ENCODE measurements at places on chromosomes 2 and 18. TPM values are rescaled to one million over a fixed set of nuclear protein-coding genes. Genes with fewer than 3 reads are reported as not detected.

DNA sequence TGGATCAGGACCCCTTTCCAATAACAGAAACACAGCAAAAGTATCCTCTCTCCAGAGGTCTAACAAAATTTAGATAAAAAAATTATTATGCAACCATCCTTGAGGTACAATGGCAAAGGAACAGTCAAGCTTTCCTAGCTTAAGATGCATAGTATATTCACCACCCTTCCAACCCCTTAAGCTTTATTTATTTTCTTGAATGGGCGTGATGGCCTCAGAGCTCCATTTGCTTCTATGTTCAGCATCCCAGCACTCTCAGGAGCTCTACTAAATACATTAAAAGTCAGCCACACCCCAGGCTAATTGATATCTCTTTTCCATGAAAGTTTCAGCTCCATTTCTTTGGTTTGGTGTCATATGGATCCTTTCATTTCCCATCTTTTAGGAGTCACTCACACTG, 1335.2 kb upstream of the ZEB2 start:
- no peaks in the 10 kb centered on the region for H3K36me3 ChIP-seq
- H3K27me3 ChIP-seq, result no peaks in the 10 kb centered on the region
- no peak for DNase-seq
- H3K4me3 ChIP-seq, result no peak overlapping the region
- H3K4me1 ChIP-seq, result no peaks in the 10 kb centered on the region

- H3K4me3 ChIP-seq, result no peak overlapping the region
- H3K4me1 ChIP-seq, result no peaks in the 10 kb centered on the region
- no peak overlapping the region for H3K27ac ChIP-seq
- no peaks in the 10 kb centered on the region for H3K27me3 ChIP-seq
- no peaks in the 10 kb centered on the region for H3K36me3 ChIP-seq
These were observed 115.9 kb upstream of the TWIST2 start for GRCh38 chr2:238731961-238732360.

DNA sequence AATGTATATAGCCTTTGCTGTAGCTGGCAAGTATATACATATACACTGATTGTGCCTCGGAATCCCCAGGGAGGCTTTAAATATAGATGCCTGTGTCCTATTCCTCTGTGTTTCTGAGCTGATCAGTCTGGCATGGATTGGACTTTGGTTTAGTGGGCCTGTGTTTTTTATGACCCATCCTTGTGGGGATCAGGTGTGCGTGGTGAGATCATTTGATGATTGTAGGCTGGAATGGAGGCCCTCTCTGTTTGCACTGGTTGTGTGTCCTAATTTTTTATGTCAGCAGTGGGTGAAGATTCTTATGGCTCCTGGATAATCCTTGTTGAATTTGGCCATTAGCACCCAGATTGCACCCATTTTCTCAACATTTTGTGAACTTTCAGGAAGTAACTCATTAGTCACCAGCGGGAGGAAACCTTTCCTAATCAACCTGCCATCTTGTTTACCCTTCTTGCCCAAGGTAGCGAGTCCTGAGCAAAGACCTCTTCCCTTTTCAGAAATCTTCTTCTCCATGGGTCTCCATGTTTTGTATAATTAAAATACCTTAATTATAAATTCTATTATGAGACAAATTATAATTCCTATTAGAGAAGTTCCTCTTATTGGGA, 75.8 kb downstream of the UGGT1 start:
- peaks cover 42% of the 10 kb centered on the region for H3K36me3 ChIP-seq
- no peak overlapping the region for H3K4me3 ChIP-seq
- H3K4me1 ChIP-seq, result no peaks in the 10 kb centered on the region
- no peak for DNase-seq

DNA sequence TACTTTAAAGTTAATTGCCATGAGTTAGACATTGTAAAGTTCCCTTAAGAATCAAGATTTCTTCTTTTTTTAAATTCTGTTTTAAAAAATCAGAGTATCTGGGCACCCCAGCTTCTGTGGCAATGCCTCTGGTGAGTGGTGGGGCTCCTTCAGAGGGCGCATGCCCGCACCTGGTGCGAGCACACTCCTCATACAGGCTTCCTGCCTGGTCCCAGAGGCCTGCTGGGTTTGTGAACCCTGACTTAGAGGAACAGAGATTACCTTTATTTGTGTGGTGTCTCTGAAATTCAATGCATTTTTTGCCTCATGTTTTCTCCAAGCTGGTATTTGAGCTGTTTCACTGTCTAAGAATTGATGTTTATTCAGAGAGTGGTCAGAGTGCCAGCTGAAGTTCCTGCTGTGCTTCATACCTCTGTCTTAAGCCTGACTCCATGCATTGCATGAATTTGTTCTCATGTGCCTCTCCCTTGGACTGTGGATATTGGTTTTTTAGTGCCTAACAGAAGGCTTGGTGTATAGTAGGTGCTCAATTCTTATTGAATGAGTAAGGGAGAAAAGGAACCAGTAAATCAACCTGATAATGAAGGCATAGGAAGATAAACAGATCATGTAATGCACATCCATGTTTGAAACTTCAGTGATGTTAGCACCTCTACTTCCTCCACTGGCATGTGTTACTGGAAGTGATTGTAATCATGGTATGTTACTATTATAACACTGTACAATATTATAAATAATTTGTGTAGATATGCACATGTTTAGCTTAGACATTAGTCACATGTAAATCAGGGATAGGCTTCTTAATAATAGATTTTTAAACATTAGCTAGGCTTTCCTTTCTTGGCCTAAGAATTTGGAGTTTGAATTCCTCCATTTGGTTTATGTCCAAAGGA, 29.0 kb downstream of the PHLPP1 start:
- no peaks in the 10 kb centered on the region for H3K27me3 ChIP-seq
- H3K36me3 ChIP-seq, result no peaks in the 10 kb centered on the region
- H3K4me1 ChIP-seq, result no peaks in the 10 kb centered on the region
- no peak for DNase-seq
- no peak overlapping the region for H3K4me3 ChIP-seq

DNA sequence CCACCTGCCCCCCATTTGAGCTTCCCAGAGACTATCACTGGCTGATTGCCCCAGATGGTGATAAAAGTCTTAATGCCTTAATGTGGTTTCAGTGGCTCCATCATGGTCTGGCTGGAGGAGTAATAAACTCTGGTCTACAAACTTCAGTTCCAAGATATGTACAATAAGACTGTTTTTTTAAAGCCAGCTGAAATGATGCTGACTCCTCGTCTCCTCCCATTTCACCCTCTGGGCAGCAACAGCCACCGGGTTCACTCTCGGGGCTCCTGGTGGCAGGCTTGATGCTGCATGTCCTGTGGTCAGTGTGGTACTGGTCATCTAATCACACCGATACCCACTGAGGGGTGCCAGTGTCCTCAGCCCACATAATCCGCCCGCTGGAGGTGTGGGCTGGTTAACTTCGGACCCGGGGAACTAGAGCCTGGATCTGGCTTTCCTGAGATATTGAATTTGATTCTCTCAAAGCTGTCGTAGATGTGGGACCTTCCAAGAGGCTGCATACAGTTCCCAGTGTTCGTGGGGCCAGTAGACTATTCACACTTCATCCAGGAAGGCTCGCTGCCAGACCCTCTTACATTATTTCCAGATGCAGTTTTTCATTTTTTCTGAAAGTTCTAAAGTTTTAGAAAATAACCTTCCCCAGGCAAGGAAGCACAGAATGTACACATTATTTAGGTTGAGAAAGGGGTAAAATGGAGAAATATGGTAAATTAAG, 95.3 kb downstream of the GALR1 start:
- no peaks in the 10 kb centered on the region for H3K4me1 ChIP-seq
- no peaks in the 10 kb centered on the region for H3K36me3 ChIP-seq
- no peak for DNase-seq
- no peak overlapping the region for H3K27ac ChIP-seq
- H3K4me3 ChIP-seq, result no peak overlapping the region

DNA sequence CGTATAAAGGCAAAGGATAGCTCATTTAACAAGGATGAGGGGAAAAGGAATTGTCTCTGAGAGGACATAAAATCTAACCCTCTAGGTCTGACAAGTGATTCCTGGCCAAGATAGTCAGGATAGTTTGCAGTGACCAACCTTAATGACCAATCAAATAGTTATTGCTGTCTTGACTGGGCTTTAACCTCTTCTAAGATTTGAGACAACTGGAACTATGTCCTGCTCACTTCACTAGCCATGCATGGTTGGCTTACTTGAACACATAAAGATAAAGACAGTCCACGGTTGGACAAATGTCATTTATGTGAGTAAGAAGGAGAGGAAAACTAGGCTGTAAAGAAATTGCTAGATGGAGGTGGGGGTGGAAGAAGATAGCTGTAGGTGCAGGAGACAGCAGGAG, 53.8 kb downstream of the SCN1A start:
- no peak overlapping the region for H3K27ac ChIP-seq
- peaks cover 14% of the 10 kb centered on the region for H3K4me1 ChIP-seq
- H3K4me3 ChIP-seq, result no peak overlapping the region
- H3K27me3 ChIP-seq, result no peaks in the 10 kb centered on the region
- no peak for DNase-seq
- no peaks in the 10 kb centered on the region for H3K36me3 ChIP-seq

GRCh38 chr2:44962176-44962695, 20.7 kb downstream of the SIX3 start:
- peak; percentile 76 for DNase-seq
- no peaks in the 10 kb centered on the region for H3K27me3 ChIP-seq
- H3K4me3 ChIP-seq, result no peak overlapping the region
- no peaks in the 10 kb centered on the region for H3K36me3 ChIP-seq
- no peak overlapping the region for H3K27ac ChIP-seq

GRCh38 chr2:42769583-42770287, 5.8 kb upstream of the OXER1 start:
- no peaks in the 10 kb centered on the region for H3K36me3 ChIP-seq
- H3K27me3 ChIP-seq, result no peaks in the 10 kb centered on the region
- no peak overlapping the region for H3K27ac ChIP-seq
- peaks cover 2% of the 10 kb centered on the region for H3K4me1 ChIP-seq

- no peak overlapping the region for H3K4me3 ChIP-seq
- H3K36me3 ChIP-seq, result 0 out of 2 replicates have a peak, but pooled peaks cover 4% of the 10 kb centered on the region
- no peak overlapping the region for H3K27ac ChIP-seq
- no peaks in the 10 kb centered on the region for H3K4me1 ChIP-seq
These were observed 74.0 kb downstream of the FRZB start for GRCh38 chr2:182792441-182792840.

GRCh38 chr2:154233231-154233630, 361.5 kb downstream of the GALNT13 start:
- no peak overlapping the region for H3K27ac ChIP-seq
- no peaks in the 10 kb centered on the region for H3K36me3 ChIP-seq
- H3K4me1 ChIP-seq, result no peaks in the 10 kb centered on the region
- no peaks in the 10 kb centered on the region for H3K27me3 ChIP-seq
- DNase-seq, result no peak

DNA sequence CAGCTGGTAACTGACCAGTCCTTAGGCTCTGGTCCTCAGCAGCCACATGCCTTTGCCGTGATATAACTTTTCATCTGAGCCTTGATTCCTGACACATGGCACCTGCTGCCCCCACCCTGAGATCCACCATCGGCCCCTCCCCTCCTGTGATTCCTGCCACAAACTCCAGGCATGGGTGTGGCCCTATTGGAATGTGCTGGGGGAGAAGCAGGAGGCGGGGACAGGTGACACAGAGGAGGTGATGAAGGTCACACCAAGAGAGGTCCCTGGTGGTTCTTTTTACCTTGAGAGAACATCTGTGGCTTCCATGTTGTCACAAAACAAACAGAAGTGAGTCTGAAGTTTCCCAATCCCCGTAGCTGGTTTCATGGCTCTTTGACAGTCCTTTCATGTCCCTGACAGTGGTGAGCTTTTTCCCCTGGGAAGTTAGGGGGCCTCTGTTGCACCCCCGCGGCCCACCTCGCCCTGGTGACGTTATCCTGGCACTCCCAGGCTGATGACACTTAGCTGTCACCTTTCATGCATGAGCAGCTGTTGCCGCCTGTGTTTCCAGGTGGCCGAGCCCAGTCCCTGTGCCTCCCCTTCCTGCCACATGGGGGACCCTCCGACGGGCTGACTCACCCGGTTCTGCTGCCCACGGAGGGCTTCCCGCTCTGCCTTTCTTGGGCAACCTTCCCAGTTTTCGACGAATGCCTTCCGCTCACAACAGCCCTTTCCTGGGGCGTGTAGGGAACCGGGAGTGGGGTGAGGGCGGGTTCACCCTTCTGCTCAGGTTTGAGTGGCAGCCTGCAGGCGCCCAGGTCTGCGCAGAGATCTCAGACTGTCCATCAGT, 66.3 kb upstream of the GLI2 start:
- H3K27me3 ChIP-seq, result no peaks in the 10 kb centered on the region
- no peak overlapping the region for H3K4me3 ChIP-seq
- H3K27ac ChIP-seq, result no peak overlapping the region
- no peaks in the 10 kb centered on the region for H3K36me3 ChIP-seq
- DNase-seq, result peak; percentile 79

- no peaks in the 10 kb centered on the region for H3K4me1 ChIP-seq
- no peaks in the 10 kb centered on the region for H3K27me3 ChIP-seq
- no peak overlapping the region for H3K27ac ChIP-seq
- no peaks in the 10 kb centered on the region for H3K36me3 ChIP-seq
- no peak overlapping the region for H3K4me3 ChIP-seq
These were observed 22.2 kb upstream of the TXNL4A start for GRCh38 chr18:80010551-80010906.

DNA sequence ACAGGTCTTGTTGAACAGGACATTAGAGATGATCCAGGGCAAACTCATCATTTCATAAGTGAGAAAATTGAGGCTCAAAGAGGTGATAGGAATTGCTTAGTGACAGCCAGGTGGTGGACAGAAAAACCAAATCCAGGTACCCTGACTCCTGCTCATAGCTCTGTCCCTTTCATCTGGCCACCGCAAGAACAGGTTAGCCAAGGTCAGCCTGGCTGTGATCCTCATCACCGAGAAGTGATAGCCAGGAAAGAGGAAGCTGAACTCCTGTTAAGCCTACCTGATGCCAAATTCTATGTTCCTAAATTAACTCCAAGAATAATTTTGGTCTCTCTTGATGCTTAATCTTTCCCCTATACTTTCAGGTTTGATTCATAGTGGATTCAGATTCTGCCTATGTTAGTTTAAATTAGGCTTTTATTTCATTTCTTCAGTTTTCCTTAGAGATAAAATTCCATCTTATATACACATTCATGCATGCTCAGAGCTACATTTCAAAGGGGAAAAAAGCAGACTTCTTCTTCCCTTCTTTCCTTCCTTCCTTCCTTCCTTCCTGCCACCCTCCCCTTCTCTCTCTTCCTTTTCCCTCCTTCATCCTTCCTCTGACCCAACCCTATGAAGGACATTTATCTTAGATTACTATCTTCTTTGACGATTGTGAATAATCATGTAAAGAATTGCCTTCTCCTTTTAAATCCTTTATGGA, 17.3 kb upstream of the CRIM1 start:
- H3K4me3 ChIP-seq, result no peak overlapping the region
- H3K36me3 ChIP-seq, result no peaks in the 10 kb centered on the region
- H3K27me3 ChIP-seq, result no peaks in the 10 kb centered on the region
- H3K27ac ChIP-seq, result peak overlapping the region; percentile 36
- peaks cover 14% of the 10 kb centered on the region for H3K4me1 ChIP-seq

Gene EGR4
- not detected for total RNA-seq

Gene GLB1L
- 2.9 TPM for total RNA-seq

Gene ELAC1
- 4.6 TPM for total RNA-seq

Gene CCDC121
- 8.4 TPM for total RNA-seq

Gene PROKR1
- not detected for total RNA-seq

Gene EML4
- total RNA-seq, result 117 TPM

Gene MOGAT1
- total RNA-seq, result not detected

Gene CRYBA2
- total RNA-seq, result not detected

Gene FRZB
- 0.49 TPM for total RNA-seq

Gene FASTKD1
- total RNA-seq, result 40.0 TPM

All from SJCRH30 (cell line).